ENCODE measurements at places on chromosomes 6 and 20. TPM values are rescaled to one million over a fixed set of nuclear protein-coding genes. Genes with fewer than 3 reads are reported as not detected.

DNA sequence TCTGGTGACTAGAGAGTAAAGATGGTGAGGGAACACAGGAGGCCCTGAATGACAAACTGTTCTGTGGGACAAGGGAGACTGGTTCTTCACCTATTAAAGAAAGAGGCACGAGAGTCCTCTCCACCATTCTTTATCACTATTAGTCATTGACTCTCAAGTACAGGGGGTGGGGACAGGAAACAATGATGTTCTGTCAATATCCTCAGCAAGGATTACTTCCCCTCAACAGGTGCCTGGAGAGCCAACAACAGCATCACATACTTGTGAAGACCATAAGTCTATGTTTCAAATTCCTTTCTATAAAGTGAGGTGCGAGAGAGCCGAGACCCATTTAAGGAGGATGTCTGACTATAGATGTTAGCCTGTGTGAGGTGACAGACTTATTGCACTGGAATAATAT, 72.4 kb upstream of the TBC1D7 start:
- H3K4me1 ChIP-seq = peaks cover 48% of the 10 kb centered on the region

DNA sequence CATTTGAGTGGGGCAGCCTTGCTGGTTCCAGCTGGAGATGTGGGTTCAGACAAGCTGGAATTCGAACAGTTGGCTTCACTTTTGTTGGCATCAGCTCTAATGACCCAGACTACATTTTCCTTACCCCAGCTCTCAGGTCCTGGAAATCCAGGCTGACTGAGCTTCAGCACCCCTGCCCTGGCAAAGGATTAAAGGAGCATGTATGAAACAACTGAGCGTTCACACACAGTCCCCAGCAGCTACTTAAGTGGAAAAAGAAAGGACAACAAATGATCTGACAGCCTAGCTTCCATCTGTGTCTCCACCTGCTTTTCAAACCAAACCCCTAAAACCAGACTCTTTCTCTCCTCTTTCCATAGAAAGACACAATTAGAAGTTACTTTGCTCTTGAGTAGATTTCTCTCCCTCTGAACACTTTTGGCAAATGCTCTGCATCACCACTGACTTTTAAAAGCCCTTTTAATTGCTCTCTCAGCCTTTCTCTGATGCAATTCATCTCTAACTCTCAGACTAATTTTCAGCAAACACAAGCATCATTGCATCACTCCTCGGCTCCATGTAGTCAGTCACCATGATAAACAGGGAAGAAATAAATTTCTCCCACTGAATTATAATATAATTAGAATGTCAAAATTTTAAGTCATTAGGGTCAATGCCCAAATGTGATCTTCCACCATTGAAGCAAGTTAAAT, 28.1 kb downstream of the ROS1 start:
- DNase-seq = no peak
- H3K4me1 ChIP-seq = no peaks in the 10 kb centered on the region
- no peak overlapping the region for H3K27ac ChIP-seq
- H3K36me3 ChIP-seq = no peaks in the 10 kb centered on the region
- H3K27me3 ChIP-seq = peaks cover 2% of the 10 kb centered on the region

Gene TRMT6
- 21.0 TPM for total RNA-seq

- H3K4me1 ChIP-seq = no peaks in the 10 kb centered on the region
- H3K4me3 ChIP-seq = no peak overlapping the region
- no peaks in the 10 kb centered on the region for H3K36me3 ChIP-seq
- H3K27ac ChIP-seq = no peak overlapping the region
- no peak for DNase-seq
Measured at GRCh38 chr6:63066055-63066704, 145.1 kb upstream of the FKBP1C start.

Gene TP53TG5
- not detected for total RNA-seq

- no peaks in the 10 kb centered on the region for H3K27me3 ChIP-seq
- no peaks in the 10 kb centered on the region for H3K36me3 ChIP-seq
- no peak for DNase-seq
- peaks cover 13% of the 10 kb centered on the region for H3K4me1 ChIP-seq
- no peak overlapping the region for H3K27ac ChIP-seq
- no peak overlapping the region for H3K4me3 ChIP-seq
Measured at GRCh38 chr20:25486377-25486776, 78.9 kb downstream of the GINS1 start.
